ENCODE measurements at places on chromosomes 5 and 9.
A peak's percentile ranks its signal among the peaks of the same experiment; 100 is the strongest.

DNA sequence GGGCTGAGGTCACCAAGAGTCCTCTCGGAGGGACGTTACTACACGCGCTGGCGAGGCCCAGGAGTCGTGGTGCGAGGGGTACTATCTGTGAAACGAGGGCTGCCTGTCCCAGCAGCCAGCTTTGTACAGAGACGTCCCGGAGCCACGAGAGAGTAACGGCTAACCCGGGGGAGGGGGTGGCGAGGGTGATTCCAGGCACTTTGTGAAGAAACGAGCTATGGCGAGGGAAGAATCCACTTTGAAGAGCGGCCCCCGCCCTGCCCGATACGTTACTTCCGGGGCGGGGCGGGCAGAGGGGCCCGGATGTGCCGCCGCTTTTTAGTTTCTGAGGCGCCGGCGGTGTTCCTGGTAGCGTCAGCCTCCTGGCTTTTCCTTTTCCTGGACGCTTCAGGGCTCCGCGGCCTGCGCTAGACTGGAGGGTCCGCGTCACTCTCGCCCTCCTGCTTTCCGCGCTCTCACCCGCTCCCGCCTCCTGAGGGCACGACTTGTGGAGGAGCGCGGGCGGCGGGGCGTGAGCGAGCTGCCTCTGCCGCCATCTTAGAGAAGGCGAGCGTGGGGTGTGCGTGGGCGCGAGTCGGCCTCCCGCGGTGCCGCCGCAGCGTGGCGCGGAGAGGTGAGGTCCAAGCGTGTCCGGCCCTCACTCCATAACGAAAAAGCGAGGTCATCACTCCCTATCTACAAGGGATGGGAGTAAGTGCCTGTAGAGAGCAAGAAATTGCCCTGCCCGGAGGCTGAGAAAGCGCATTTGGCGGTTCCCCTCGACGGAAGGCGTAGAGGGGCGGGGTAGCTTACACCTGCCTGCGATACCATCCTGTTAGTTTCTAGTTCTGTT is 580 bp upstream of the RFX3 start:
- peak; percentile 31 for DNase-seq

GRCh38 chr5:99275128-99275527 is 346.3 kb upstream of the CHD1 start:
- DNase-seq: no peak

DNA sequence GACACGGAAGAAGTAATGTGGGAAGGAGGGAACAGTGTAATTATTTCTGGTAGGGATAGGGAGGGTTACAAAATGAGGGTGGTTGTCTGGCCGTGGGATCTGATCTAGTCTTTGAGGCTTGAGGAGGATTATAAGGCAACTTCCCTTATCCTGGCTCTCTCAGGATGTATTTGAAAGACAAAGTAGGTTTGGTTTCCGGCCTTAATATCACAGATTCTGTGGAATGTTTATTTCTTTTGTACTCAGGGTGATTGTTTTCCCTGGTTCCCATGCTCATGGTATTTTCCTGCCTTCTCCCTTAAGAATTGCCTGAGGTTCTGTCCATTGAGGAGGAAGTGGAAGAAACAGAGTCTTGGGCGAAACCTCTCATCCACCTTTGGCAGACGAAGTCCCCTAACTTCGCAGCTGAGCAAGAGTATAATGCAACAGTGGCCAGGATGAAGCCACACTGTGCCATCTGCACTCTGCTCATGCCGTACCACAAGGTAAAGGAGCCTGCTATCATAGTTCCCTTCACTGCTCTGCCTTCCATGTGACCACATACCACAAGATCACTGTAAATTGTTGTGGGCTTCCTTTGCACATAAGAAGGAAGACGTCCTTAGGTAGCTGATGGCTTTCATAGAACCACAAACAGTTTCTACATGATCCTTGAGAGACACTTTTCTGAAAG is 253.8 kb downstream of the KDM4C start:
- no peak for DNase-seq

DNA sequence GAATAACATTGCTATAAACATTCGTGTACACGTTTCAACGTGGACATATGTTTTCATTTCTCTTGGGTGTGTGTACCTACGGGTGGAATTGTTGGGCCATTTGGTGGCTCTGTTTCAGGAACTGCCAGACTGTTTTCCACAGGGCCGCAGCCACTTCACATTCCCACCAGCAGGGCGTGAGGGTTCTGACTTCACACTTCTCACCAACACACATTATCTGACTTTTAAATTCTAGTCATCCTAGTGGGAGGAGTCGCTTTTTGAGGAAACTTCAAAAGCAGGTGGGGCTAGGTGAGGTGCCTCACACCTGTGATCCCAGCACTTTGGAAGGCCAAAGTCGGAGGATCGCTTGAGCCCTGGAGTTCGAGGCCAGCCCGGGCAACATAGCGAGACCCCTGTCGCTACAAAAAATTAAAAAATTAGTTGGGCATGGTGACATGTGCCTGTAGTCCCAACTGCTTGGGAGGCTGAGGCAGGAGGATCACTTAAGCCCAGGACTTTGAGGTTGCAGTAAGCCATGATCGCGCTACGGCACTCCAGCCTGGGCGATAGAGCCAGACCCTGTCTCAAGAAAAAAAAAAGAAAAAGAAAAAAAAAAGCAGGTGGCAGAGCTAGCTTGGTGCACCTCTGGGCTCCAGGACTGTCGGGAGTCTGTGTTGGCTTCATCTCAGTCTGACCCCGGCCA is 28.5 kb downstream of the TSPAN17 start:
- no peak for DNase-seq

DNA sequence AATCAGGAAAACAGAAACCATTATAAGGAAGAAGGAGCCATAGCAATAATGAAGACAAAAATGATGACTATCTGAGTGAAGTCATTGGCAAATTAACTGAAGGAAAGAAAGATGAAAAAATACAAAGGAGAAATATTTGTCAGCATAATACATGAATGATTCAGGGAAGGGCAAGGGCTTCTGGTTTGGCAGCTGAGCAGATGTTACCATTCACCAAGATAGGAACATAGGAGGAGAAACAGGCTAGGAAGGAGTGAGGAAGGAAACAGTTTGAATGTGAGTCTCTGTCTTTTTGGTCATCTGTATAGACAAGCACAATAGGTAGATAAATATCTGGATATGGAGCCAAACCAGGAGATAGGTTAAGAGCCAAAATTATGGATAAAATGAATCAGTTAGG is 296.0 kb downstream of the ISL1 start:
- no peak for DNase-seq

DNA sequence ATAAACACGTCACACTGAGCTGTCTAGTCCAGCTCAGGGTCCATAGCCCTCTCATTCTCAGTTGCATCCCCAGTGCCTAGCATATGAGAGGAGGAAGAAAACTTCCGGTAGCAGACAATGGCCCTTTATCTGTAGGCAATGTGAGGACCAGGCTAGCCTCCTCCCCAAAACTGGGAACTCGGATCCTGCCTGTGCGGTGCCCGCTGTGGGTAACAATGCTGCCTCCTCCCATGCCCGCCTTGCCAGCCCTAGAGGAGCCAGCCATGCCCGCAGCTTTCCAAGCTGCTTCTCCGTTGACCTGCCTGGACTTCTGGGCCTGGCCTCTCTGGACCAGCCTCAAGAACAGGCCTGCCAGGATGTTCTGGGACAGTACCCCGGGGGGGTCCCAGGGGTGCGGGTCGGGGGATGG is 74.6 kb upstream of the ORM1 start:
- no peak for DNase-seq

DNA sequence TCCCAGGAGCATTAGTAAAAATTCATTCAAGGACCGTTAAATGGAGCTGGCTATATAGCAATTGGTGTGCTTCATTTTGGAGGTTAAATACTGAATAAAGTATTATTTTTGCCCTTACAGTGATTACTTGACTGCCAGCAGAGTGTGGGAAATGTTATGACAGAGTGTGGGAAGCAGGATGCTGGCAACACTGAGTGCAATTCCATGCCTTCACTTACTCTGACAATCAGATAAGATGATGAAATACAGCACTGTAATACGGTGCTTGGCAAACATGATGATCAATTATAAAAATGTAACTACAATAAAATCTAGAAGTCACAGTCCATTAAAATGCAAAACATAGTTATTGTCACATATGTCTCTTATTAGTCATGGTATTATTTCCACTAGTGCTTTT is 651.3 kb downstream of the PTPRD start:
- DNase-seq: no peak

DNA sequence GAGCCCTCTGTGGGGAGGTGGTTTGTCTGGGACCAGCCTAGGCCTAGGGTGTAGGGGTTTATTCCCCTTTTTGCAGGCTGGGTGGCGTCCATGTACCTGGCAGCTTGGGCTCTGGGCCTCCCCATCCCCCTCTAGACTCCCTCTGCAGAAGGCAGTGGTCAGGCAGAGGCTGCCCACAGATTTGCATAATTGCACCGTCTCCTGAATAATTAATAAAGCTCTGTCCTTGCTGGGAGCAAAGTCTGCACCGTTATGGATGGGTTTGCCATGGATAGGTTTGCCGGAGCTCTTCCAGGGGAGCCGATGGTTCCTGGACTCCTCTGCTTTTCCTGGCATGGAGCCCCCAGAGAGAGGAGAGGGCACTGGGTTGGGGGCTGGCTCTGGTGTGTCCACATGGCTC is 60.4 kb downstream of the DAB2IP start:
- DNase-seq: no peak

- no peak for DNase-seq
Observed at GRCh38 chr9:31089549-31090221, 1294.8 kb upstream of the ACO1 start.

- DNase-seq: no peak
Observed at GRCh38 chr9:88303721-88304451, 84.4 kb upstream of the SPIN1 start.

DNA sequence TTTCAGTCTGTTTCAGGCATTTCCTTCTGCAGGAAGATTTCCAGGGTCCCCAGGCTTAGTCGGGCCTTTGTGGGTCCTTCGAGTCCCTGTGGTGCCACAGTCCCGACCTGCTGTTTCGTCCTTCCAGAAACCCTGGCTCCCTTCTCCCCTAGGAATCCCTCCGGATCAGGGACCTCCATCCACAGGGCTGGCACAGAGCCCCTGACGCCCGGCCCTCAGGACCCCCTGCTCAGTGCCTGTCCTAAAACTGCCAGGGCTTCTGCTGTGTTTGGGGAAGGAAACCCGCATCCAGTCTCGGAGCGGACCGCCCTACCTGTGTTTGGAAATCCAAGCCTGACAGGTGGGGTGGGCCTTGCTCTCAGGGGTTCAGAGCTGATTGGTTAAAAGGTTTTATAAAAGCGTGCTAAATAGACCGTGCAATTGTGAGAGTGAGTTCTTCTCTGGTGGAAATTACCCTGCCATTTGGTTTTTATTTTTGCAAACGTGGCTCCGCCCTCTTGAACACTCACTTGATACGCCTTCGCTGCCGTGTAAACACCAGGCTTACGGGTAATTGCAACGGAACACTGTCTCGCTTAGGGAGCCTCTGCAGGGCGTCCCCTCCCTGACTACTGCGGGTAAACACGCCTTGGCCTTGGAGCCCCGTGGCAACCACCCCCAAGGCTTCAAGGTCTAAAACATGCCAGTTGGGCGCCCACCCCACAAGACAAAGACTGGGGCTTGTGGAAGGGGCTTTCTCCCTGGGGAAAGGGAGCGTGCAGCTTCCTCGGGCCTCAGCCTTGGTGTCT is 121.2 kb downstream of the PHF2 start:
- DNase-seq: no peak

GRCh38 chr9:129287619-129288305 is 109.7 kb upstream of the IER5L start:
- DNase-seq: no peak

GRCh38 chr5:55620009-55620765 is 85.4 kb upstream of the PLPP1 start:
- no peak for DNase-seq

DNA sequence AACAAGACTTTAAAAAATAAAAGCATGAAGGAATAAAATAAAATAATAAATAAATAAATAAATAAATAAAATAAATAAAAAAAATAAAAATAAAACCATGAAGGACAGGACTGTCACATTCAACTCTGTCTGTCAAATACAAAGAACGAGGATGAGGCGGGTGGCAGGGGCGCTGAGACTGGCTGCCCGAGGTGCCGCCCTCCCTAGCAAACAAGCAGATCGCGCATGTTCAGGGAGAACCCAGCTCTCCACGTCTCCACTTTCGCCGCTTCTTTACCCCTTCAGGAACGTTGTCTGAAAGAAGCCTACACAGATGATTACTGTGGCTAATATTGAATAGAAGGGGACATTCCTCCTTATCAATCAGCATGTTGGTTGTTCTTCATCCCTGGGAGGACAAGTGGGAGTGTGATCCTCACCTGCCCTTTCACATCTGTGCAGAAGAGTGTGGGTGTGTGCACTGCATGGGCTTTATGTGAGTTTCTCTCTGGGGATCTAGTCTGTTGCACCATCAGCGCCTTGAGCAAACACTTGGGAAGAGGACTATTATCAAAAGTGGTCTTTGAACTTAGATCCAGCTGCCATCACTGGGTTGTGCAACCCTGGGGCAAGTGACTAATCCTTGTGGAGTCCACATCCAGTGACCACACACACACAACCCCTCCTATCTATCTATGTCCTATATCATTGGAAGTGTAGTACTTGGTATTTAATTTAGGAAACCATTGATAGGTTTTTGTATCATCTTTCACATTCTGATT is 399.2 kb downstream of the IRX2 start:
- no peak for DNase-seq

GRCh38 chr9:69412741-69413150 is 87.7 kb downstream of the ENTREP1 start:
- DNase-seq: peak; percentile 53

DNA sequence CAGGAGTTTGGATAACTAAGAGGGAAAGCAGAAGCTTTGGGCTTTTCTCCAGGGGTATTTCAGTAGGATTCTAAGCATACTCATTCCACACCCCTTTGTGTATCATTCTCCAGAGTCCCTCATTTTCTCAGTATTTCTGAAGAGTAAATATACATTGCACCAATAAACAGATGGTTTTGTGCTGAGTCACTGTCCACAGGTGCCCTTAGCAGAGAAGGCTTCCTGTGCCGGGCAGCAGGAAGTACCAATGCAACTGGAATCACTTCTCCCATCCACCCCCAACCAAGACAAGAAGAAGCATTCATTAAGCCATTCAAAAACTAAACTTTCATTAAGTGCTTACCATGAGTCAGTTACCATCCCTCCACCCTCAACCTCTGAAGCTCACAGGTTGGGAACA is 3.6 kb upstream of the CCNJL start:
- DNase-seq: peak; percentile 72

- DNase-seq: no peak
Observed at GRCh38 chr9:115596021-115596745, 478.2 kb upstream of the TNC start.

DNA sequence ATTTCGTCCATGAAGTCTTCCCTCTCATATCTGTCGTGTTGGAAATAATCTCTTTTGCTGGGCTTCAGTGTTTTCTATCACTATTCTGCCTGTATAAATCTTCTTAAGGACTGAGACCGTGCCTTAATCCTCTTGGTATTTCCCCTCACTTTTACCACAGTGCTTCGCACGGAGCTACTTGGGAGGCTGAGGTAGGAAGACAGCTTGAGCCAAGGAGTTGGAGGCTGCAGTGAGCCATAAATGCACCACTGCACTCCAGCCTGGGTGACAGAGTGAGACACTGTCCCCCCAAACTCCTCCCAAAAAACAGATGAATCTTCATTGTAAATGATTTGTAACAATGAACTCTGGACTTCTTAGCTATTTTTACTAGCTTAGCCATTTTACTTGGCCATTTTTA is 57.8 kb downstream of the PHAX start:
- no peak for DNase-seq

GRCh38 chr9:94875300-94876020 is 149.0 kb downstream of the AOPEP start:
- no peak for DNase-seq
